ENCODE measurements at places on chromosomes 2 and 18.

GRCh38 chr2:186687807-186688211 is 6.1 kb upstream of the FAM171B start:
- DNase-seq, result no peak

DNA sequence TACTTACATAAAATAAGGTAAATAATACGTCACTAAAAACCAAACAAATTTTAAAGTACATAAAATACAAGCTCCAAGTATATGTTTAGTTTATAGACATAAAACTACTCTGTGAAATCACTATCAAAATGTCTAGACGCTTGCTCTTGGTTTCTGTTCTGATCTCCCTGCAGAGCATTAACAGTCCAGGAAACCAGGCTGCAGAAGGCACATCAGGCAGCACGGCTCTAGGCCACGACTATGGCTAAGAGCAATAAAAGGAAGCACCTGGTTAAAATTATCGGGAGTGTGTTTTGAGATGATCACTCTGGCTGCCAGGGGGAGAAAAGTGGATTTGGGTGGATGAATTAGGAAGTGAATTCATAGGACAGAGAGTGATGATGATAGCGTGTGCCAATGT is 196.0 kb upstream of the SPHKAP start:
- DNase-seq, result no peak

GRCh38 chr2:8242739-8243138 is 439.1 kb upstream of the ID2 start:
- no peak for DNase-seq

GRCh38 chr2:180413336-180413735 is 406.2 kb upstream of the CWC22 start:
- no peak for DNase-seq

DNA sequence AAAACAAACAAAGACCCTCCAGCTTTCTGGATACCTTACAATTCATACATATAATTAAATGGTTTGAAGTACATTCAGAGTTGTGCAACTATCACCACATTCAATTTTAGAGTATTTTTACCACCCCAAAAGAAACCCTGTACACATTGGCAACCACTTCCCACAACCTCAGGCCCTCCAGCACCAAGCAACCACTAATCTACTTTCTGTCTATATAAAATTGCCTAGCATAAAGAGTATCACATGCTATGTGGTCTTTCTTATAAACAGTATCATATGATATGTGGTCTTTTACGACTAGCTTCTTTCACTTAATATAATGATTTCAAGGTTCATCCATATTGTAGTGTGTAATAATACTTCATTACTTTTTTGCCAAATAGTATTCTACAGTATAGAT is 7.3 kb downstream of the IER3IP1 start:
- DNase-seq, result no peak

- no peak for DNase-seq
Measured at GRCh38 chr2:207914716-207915115, 110.6 kb downstream of the PLEKHM3 start.

- no peak for DNase-seq
Measured at GRCh38 chr18:22320771-22321170, 96.9 kb downstream of the CTAGE1 start.

- no peak for DNase-seq
Measured at GRCh38 chr18:47931718-47932103, 1.3 kb upstream of the SMAD2 start.

GRCh38 chr2:189492451-189492850 is 51.2 kb downstream of the WDR75 start:
- no peak for DNase-seq

GRCh38 chr2:134104754-134105153 is 149.1 kb upstream of the MGAT5 start:
- DNase-seq, result no peak

- no peak for DNase-seq
Measured at GRCh38 chr2:120091436-120091835, 78.6 kb downstream of the EPB41L5 start.

- no peak for DNase-seq
Measured at GRCh38 chr2:65319674-65320041, 92.0 kb downstream of the ACTR2 start.

DNA sequence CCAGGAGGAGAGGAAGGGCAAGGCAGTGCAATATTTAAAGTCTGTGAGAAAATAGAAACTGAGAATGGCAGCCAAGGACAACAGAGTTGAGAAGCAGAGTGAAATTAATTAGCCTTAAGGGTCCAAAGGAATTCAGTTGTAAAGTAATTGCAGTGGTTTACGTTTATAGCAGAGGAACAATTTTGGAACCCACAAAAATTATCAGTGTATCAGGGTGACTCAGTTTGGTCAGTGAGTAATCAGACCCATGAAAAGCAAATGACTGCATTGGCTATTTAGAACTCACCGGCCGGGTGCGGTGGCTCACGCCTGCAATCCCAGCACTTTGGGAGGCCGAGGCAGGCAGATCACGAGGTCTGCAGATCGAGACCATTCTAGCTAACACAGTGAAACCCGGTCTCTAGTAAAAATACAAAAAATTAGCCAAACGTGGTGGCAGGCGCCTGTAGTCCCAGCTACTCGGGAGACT is 245.8 kb upstream of the SLC39A10 start:
- no peak for DNase-seq

DNA sequence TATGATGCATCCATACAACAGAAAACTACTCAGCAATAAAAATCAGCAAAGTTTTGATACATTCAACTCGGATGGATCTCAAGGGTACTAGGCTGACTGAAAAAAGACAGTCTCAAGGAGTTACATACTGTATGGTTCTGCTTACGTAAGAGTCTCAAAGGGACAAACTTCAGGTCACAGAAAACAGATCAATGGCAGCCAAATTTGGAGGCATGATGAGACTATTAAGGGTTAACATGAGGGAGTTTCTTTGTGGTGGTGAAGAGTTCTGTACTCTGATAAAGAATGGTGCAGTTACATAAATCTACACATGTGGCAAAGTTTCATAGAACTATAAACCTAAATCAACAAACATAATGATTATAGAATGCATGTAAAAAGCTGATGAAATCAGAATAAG is 81.4 kb downstream of the COBLL1 start:
- no peak for DNase-seq

DNA sequence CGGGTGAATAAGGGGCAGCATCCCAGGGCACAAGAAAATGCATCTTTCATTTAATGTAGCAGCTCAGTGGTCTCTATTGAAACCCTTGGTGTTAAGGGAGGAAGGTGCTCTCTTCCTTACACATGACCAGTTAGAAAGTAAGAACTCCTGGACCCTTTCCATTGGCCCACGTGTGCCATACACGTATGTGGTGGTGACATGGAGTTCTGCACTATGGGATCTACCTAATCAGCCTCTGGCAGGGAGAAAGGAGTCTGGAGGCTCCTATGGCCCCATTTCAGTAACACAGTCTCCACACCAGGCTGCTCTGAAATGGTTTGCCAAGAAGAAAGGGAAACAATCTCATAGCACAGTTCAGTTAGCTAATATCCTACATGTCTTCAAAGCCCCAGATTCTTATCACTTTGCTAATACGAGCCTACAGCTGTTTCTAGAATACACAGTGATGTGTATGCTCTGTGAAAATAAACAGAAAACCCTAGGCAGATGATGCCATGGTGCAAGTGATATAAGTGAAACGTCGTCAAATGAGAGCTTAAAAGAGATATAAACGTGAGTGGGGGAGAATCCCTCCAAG is 7.0 kb downstream of the EFEMP1 start:
- no peak for DNase-seq

DNA sequence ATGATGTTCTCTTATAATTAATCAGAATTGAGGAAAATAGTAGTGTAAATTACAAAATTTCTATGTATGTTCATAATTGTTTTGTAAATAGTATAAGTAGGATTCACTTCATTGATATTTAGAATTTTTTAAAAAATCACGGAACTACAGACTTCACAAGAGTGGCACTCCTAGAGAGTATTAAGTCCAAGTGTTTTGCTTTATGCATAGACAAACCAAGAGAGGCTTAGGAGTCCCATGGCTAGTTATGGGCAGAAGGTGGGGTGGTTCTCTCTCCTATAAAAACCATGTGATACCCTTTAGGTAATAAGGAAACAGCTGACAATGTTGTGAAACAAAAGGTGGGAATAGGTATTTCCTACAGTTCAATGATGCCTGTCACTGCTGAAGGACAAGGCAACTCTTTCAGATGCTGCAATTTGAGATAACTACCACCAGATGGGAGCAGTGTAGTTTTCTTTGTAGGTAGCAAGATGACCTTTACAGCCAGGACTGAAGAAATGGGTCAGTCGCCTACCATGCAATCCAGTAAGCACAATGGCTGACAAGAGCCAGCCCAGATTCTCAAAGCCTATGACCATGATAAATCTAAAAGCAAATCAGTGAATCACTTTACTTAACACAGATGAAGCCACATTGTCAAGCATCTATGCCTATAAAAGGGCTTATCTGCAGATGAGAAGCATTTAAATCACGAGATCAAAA is 83.9 kb downstream of the AAK1 start:
- no peak for DNase-seq

DNA sequence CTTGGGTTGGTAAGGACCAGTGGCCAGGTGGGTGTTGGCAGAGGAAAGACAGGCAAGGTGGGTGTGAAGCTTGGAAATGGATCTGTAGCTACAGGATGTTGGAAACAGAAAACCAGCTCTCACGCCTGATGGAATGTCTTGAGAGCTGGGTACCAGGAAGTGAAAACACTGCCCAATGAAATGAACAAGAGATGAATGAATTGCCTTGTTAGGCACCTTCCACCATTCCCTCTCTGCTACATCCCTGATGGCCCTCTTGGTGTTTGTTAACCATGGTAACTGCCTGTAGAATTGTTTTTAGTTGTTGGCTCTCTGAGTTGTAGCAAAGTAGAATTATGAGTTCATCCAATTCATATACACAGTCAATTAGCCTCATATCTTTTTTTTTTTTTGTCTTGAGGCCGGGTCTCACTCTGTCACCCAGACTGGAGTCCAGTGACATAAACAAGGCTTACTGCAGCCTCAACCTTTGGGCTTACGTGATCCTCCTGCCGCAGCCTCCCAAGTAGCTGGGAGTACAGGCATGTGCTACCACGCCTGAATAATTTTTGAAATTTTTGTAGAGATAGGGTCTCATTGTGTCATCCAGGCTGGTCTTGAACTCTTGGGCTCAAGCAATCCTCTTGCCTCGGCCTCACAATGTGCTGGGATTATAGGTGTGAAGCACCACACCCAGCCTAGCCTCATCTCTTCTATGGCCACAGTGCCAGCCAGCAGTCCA is 9.5 kb downstream of the KCMF1 start:
- DNase-seq, result no peak

DNA sequence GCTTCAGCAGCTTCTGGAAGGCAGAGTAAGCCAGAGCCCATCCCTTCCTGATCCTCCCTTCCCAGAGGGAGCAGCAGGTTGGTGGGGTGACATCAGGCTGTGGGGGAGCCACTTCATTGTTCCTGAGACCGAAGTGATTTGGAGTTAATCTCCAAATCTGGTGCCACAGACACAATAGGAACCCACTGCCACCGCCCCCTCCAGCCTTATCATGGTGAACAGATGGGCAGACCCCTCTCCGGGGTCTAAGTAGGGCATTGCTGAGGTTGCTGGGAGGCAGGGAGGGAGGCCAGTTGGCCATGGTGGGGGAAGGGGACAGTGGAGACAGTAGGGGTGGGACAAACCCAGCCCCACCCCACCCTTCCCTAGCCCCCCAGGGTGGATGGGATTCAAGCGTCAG is 25.6 kb upstream of the SLC35F6 start:
- DNase-seq, result no peak

DNA sequence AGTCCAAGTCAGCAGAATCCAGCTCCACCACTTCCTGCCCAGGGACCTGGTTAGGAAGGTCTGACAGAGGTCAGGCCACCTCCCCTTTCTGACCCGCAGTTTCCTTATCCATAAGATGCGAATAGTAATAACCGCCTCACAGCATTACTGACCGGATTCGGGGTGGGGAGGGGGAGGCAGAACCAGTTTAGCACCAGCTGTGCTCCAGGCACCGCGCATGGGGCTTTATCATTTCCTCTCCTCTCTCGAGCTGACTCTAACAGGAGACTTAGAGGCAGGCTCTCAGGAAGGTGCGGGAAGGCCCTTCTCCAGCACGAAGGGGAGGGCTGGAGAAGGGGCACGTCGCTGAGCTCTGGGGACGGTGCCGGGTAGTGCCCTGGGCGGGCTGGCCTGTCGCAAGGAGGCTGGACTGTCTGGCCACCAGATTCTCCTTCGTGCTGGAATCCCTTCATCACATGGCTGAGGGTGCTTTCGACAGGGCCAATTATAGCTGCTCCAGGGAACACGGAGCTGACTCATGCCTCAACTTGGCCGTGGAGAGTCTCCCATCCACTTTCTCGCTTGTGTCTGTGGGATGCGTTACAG is 5.7 kb downstream of the EHD3 start:
- no peak for DNase-seq

All from H54 (cell line).